ENCODE measurements at places on chromosomes 12 and 14.

GRCh38 chr12:694734-695503 lies 31.7 kb upstream of the NINJ2 start:
- no peak for DNase-seq

- DNase-seq = no peak
These were observed 91.1 kb downstream of the GPR135 start for GRCh38 chr14:59374048-59374447.

GRCh38 chr12:131688845-131689154 lies 22.1 kb upstream of the SFSWAP start:
- DNase-seq = no peak

- no peak for DNase-seq
These were observed 451.4 kb upstream of the PDE3A start for GRCh38 chr12:19916974-19917373.

- DNase-seq = no peak
These were observed 801.3 kb downstream of the BCL11B start for GRCh38 chr14:98470663-98471062.

- DNase-seq = no peak
These were observed 3.2 kb upstream of the EGLN3 start for GRCh38 chr14:33954016-33954598.

GRCh38 chr12:39224971-39225370 lies 217.9 kb downstream of the KIF21A start:
- no peak for DNase-seq

GRCh38 chr14:105469456-105470349 lies 4.9 kb upstream of the CRIP2 start:
- DNase-seq = no peak

- no peak for DNase-seq
These were observed 21.8 kb upstream of the RNU6-8 start for GRCh38 chr14:32224737-32225377.

- no peak for DNase-seq
These were observed 5.8 kb downstream of the CTDSP2 start for GRCh38 chr12:57840726-57841125.

- DNase-seq = no peak
These were observed 797 bp downstream of the UNG start for GRCh38 chr12:109098183-109098604.

- no peak for DNase-seq
These were observed 5.0 kb upstream of the EPS8 start for GRCh38 chr12:15794196-15794595.

All from iPS DF 6.9 (cell line).